ENCODE measurements at places on chromosomes 2 and 18.

DNA sequence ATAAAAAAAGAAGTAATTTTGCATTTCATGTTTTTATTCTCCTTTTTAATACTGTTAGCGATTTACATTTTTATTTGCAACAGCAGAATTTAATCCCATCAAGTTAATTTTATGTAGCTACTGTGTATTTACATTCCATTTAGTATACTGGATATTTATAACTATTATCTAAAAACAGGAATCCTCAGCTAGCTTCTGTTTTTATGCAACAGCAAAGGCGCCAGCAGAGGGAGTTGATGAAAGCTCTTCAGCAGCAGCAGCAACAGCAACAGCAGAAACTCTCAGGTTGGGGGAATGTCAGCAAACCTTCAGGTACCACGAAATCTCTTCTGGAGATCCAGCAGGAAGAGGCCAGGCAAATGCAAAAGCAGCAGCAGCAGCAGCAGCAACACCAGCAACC, 26.2 kb upstream of the SNORC start:
- DNase-seq: no peak

GRCh38 chr2:217351378-217351777, 491.5 kb upstream of the TNP1 start:
- no peak for DNase-seq

GRCh38 chr2:227322530-227323205, 2.4 kb upstream of the MFF start:
- DNase-seq: no peak

DNA sequence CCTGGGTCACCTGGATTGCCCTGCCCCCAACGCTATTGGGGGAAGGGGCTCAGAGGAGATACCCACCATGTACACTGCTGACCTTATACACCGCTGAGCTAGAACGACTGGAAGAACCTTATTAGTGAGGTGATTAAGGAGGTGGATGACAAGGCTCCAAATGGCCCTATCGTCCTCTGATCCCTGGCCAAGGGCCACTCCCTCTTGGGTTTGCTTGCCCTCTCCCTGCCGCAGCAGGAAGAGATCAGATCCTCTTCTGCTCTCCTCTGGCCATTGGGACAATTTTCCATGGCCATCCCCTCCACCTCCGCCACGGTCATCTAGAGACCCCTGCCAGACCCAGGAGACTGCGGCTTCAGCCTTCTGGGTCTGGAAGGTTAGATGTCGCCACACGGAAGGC, 1.2 kb downstream of the ZNF514 start:
- no peak for DNase-seq

DNA sequence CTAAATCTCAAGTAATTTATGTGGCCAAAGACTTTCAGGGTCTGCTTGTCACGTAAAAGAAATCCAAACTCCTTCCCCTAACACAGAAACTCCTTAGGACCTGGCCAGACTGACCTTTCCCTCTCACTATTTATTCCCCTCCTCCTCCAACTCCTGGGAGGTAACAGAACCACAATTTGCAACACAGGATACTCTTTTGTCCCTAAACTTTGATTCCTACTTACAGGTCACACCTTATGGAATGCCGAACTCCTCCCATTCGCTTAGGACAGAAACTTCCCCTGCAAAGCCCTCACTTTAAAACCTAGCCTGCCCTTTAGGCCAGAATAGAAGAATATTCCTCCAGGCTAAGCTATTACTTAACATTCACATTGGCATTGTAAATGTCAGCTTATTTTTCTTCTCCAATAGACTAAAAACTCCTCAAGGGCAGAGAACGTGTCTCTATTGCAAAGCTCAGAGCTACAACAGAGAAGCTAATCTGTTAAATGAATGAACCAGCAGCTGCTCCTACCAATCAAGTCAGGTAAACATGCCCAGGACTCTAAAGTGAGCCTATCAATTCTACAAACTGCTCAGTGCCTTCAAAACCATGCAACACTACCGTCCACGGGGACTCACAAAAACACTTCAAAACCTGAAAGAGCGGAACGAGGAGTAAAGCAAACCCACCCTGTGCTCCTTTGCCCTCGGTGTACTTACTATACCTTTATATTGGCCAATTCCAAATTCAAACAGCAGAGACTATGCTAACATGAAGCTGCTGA, 6.1 kb downstream of the INO80D start:
- no peak for DNase-seq

DNA sequence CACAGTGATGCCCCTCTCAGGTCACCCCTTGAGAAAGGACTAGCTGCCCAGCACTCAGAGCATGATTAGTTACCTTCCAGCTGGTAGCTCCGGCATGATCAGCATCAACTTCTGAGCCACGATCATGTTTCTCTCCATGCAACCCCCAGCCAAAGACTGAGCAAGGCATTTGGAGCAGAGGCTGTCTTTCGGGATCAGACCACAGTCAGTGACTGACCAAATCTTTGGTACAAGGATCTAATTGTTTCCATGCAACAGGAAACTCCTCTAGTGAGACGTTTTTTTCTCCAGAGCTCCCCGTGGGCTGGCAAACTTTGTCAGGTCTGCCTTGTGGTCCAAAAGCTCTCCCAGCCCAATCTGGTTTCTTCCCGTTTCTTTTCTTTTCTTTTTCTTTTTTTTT, 244.3 kb downstream of the METTL4 start:
- DNase-seq: no peak

DNA sequence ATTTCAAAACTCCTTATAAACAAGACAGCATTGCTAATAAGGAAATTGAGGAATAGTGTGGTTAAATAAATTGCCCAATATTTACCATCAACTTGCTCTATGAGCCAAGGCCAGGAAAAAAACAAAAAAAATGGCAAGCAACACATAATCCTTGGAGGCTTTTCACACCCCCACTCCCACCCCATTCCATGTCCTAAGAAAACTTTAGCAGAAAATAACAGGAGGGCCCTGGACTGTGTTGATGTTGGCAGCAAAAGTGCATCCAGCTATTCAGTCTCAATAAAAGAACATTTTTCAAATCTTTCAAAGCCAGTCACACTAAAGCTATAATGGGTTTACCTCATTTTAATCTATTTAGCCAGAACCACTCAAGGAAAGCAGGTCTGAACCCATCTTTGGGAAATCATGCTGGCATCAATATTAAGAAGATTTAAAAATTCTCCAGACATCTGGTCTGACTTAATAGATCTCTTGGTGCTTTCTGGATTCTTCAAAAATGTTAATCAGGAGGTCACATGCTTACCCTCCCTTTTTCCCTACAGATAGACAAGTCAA, 34.6 kb upstream of the STK17B start:
- DNase-seq: no peak

GRCh38 chr2:84732897-84733778, 147.7 kb downstream of the TRABD2A start:
- no peak for DNase-seq

- DNase-seq: no peak
Measured at GRCh38 chr18:24964216-24964615, 387.8 kb downstream of the ZNF521 start.

DNA sequence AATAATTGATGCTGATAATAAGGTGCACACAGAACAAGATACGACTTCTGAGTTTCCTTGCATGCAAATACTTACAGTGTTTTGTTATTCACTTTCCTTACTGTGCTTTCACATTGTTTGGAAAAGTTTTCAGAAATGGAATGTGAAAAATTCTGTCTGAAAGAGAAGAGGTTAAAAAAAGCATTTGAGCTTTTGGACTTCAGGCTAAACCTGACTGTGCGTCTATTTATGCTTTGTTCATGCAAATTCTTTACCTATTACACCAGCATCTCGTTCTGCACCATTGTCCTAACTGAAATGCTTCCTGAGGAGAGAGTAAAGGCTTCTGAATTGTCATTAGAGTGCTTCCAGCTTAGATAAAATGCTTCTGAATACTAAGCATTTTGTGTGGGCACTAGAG, 61.4 kb downstream of the LHCGR start:
- no peak for DNase-seq

DNA sequence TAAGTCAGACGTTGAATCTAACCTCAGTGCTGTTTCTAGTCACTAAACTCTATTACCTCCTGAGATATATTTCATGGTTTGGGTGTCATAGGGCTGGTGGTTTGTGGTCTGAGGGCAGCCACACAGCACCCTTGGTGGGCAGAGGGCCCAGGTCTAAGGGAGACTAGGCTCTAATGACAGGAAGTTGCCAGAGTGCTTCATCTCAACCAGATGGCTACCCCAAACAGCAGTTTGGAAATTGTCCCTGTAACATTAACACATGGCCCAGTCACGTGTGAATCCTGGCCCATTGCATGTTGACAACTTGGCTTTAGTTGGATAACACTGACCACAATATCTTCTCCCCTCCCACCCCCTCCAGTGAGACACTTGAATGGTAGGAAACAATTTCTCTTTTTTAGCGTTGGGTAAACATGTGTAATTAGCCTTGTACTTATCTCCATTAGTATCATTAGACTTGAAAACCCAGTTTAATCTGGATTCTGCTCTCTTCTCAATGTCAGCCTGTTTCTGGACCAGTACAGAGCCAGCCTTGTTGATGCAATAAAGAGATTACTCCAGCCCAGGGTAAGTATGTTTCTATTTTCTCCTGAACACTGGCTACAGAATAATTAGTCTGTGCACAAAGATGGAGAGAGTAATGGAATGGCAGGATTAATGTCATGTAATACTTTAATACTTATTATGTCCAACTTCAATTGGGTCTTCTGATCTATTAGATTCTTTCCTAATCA, 187.8 kb upstream of the SIX3 start:
- no peak for DNase-seq

DNA sequence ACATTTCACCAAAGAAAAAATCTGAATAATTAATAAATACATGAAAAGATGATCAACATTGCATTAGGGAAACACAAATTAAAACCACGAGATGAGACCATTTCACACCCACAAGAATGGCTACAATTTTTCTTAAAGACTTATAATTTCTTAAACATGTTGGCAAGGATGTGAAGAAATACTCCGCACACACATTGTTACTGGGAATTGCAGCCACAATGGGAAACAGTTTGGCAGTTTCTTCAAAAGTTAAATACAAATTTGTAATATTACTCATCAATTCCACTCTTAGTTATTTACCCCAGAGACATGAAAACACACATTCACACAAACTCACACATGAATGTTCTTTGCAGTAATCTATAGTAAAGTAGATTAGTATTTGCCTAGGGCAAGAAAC, 363.3 kb upstream of the SMIM21 start:
- DNase-seq: no peak

GRCh38 chr2:223956300-223956699, 963 bp upstream of the MRPL44 start:
- no peak for DNase-seq

DNA sequence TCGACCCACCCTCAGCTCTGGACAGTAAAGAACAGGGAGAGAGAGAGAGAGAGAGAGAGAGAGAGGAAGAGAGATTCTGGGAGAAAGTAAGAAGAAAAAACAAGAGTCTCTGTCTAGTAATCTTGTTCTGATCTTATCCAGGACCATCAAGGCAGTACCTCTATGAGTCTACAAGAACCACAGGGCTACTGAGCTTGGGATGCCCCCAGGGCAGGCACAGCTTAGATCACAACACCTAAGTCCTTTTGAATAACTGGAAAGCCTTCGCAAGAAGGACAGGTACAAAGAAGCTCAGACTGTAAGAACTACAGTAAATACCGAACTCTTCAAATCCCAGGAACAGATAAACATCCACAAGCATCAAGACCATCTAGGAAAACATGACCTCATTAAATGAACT, 51.4 kb upstream of the SGPP2 start:
- DNase-seq: no peak

GRCh38 chr2:98253461-98254070, 92.7 kb upstream of the CNGA3 start:
- no peak for DNase-seq

GRCh38 chr2:230582851-230583283, 129.8 kb upstream of the CAB39 start:
- no peak for DNase-seq

DNA sequence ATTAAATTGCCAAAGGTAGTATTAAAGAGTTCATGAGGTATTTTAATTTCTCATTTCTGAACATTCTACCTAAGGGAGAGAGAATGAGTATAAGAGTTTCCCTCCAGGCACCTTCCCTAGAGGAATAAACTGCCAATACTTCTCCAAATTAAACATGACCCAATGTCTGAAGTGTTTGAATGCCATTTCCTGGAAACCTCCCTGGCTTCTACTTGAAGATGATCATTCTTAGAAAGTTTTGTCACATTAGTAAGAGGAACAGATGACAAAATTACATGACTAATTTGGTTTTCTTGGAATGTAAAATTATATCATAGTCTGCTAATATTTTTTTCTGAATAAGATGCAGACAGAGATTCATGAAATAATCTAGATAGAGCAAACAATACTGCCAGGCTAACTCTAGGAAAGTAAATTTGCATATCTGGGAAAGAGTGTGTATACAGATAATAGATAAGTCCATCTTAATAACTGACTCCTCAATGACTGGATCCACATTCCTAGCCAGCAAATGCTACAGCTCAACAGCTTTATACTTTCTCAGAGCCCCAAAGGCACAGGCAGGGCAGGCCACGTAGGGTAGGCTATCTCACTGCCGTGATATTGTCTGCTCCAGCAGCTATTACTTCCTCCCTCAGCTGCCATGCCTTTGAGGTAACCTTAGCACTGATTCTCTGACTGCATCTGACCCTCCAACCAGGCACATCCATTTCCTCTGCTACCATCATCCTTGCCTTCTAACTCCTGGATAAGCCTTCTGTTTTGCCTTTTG, 630.8 kb upstream of the PIK3C3 start:
- DNase-seq: no peak

- DNase-seq: no peak
Measured at GRCh38 chr2:126729896-126730295, 73.9 kb downstream of the GYPC start.

GRCh38 chr2:232890536-232890895, 20.5 kb downstream of the SNORC start:
- DNase-seq: no peak

DNA sequence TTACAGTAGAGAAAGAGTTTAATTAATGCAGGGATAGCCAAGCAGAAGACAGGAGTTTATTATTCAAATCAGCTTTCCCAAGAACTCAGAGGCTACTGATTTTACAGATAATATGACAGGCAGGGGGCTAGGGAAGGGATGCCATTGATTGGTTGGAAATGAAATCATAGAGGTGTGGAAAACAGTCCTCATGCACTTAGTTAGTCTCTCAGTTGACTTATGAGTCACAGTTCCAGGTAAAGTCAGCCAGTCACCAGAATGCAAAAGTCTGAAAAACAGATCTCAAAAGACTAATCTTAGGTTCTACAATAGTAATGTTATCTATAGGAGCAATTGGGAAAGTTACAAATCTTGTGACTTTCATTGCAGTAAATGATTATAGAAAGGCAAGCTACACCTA, 676.4 kb upstream of the CHAC2 start:
- no peak for DNase-seq

DNA sequence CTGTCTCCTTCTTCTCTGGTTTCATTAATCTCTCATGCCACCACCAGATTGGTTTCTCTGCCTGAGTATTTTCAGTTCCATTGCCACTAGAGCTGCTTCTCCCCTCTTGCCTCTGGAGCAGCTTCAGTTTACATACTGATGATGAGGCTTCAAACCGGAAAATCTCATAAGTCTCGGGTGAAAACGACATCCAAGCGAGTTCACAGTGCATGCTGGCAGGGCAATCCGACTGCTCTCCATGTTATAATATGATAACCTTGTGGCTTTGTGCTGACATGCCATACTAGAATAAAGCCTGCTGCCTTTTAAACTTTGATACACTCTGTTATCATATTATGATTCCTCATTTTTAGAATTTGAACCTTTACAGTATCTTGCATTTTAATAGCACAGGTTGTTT, 153.5 kb downstream of the PRPF40A start:
- DNase-seq: no peak

Measured in stimulated activated CD4-positive, alpha-beta T cell treated with anti-CD3 and anti-CD28 coated beads, Interleukin-1b, Interleukin-23, amount 100 ng/mL, for 24 hours (primary cell).